ENCODE measurements at places on chromosomes 11 and 22.

DNA sequence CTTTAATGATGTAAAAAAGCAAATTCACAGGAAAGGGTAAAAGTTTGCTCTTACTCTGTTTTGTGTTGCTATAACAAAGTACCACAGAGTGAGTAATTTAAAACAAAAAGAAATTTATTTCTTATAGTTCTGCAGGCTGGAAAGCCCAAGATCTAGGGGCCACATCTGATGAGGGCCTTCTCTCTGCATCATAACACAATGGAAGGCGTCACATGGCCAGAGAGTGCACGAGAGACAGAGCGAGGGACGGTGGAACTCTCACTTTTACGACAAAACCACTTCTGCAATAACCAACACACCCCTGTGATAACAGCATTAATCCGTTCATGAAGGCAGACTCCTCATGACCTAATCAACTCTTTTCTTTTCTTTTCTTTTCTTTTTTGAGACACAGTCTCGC is 31.1 kb downstream of the CD6 start:
- DNase-seq: no peak

- no peak for DNase-seq
Observed at GRCh38 chr22:40056559-40056958, 61.8 kb downstream of the FAM83F start.

GRCh38 chr11:10351765-10352641 is 47.1 kb downstream of the ADM start:
- no peak for DNase-seq

- no peak for DNase-seq
Observed at GRCh38 chr22:17318817-17319216, 50.4 kb upstream of the CECR2 start.

GRCh38 chr11:6404342-6405051 is 14.2 kb downstream of the SMPD1 start:
- DNase-seq: no peak

DNA sequence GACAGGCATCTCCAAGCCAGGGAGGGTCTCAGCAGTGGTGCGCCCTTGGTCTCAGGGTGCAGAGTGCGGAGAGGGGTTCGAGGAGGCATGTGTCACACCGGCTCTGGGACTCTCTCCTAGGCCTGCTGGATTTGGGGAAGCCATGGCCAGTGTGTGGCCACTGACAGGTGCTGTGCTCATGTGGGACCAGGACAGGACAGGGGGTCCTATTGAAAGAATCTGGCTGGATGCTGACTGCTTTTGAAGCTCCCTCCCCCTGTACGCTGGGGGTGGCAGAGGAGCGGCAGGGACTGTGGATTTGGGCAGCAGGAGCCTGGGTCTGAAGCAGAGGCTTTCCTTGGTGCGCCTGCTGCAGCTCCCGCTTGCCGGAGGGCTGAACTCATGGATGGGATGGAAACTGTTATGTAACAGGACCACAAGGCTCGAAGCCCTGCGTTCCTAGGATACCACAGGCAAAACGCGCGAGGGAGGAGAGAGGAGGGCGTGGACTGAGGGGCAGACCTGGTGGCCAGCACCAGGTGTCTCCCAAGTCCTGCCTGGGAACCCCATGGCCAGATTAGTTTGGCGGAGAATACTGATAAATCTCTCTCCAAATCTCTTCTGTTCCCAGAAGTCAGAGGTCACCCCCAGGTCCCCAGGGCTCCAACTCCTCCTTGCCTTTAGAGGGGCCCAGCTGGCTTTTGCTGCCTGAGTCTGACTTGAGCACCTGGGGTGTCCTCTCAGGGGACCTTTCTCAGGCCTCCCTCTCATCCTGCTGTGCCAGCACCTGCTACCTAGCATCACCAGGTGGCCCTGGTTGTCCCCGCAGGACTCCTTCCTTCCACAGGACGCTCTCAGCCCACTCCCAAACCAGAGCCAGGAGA is 13.8 kb upstream of the TEF start:
- no peak for DNase-seq

- no peak for DNase-seq
Observed at GRCh38 chr11:24082241-24082640, 414.6 kb upstream of the LUZP2 start.

DNA sequence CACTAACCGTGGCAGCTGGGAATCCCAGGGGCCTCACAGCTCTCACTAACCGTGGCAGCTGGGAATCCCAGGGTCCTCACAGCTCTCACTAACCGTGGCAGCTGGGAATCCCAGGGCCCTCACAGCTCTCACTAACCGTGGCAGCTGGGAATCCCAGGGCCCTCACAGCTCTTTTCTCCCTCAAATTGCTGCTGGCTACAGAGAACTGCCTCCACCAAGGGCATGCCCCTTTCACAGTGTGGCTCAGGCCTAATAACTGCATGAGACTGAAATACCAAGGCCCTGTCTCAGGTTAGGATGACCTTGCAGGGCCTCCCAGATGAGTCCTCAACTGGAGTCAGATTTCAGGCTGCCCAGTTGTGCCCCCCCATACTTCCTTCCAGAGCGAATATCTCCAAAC is 35.1 kb upstream of the GGTLC2 start:
- no peak for DNase-seq

DNA sequence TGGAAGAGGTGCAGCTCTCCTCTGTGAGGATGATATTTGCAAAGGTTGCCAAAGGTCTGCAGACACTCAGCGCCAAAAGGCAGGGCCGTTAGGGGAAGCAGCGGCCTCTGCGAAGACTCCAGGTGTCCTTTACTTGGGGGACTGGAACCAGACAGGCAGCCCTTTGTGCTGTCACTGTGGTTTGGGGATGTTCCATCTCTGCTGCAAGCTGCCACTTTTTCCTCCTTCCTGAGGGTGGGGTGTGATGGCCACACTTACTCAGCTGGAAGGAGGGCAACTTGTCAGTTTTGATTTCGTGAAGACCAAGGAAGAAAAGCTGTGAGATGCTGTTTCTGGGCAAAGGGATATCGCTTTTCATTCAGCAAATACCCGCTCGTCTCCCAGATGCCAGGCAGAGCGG is 96.5 kb upstream of the PRR5 start:
- DNase-seq: no peak

DNA sequence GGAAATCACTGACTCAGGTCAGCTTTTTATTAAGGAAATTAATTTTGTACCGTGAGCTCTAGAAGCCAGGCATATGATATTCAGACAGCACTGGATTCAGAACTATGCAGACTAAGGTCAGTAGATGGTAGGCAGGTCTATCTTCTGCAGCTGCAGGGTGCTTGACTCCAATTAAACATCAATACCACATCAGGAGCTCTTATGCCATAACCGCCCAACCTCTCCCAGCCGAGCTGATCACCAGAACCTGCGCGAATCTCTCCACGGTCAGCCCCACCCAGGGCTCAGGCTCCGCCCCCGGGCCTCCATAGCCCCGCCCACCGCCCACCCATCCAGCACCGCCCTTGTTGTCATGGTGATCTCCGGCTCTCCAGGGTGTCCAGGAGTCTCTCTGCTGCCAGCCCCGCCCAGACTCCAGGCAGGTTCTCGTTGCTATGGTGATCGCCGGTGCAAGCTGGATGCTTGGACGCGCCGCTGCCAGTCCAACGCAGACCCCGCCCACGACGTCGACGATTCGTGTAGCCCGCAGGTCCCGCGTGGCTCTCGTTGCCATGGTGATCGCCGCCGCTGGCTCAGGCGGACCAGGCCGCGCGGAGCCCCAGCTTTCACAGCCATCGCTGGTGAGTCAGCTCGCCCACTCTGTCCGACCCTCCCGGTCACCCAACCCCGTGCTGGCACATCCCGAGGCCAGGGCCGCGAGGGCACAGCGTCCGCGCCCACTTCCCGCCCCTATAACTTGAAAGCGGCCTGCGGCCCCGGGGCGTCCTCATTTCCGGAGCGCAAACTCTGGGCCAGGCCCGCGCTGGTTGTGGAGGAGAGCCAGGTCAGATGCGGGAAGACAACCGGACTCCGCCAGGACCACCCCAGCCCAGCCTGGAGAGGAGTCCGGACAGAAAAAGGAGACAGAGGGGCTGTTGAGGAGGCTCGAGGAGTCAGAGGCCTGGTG is at the start of gene RAB36:
Gene RAB36, plus strand, starts transcription at position 546 of the 946 bp plus-strand sequence. CDS start 1,140 bp downstream, outside the sequence.
- DNase-seq: peak; percentile 93

DNA sequence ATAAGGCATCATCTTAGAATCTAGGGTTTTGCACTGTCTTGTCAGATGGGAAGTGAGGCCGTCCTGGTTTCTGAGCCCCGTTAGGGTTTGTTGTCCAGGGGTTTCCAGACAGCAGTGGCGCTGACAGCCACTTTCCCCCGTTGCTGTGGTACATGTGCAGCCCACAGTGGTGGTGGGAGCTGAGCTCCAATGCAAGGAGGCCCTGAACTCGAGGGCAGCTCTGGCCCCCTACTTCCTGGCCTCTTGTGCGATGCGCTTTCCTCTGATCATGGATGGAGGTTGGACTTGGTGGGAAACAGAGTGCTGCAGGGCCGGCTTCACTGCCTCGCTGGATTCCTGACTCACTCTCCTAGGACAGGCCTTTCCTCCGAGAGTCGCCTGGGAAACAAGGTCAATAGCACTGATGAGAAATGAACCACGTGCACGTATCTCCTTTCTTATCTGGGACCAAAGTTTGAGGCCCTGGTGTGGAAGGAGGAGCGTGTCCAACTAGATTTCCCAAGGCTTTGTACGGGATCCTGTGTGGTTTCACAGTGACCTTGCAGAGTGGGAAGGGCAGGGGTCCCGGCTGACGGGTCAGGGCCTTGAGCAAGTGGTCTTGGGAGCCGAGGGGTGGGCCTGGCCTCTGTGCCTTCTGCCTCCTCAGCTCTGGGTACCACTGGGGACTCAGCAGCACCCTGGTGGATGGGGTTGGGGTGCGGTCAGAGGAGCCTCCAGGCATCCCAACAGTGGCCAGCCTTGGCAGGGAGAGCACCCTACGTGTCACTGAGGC is 3.7 kb downstream of the PHRF1 start:
- no peak for DNase-seq

GRCh38 chr11:80592546-80592945 is 1151.7 kb upstream of the TENM4 start:
- no peak for DNase-seq

GRCh38 chr11:88543902-88544655 is 206.5 kb upstream of the CTSC start:
- peak; percentile 88 for DNase-seq

DNA sequence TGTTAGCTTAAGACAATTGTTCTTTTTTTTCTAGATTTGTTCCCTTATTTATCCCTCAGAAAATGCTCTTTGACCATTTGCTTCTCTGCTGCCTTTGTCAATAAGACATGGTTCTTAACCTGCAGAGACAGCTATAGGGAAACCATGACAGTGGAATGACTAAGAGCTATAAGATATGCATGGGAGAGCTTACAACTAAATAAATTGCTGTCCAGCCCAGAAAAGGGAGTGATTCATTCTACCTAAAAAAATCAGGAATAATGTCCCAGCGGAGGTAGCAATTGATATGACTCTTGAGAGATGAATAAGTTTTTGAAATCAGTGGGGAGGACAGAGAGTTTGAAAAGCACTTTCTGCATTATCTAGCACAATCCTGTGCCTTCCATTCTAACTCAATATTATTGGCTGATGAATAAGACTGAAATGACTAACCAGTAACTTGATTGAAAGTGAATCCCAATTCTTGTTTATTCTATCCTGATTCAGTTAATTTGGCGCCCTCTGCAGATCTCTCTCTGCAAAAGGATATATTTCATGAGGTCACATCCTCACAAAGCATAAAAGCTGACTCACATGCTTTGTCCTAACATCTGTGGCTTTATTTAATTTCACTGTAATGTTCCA is 680.5 kb upstream of the API5 start:
- DNase-seq: no peak

- DNase-seq: no peak
Observed at GRCh38 chr11:44943118-44943517, 7.6 kb downstream of the TP53I11 start.

DNA sequence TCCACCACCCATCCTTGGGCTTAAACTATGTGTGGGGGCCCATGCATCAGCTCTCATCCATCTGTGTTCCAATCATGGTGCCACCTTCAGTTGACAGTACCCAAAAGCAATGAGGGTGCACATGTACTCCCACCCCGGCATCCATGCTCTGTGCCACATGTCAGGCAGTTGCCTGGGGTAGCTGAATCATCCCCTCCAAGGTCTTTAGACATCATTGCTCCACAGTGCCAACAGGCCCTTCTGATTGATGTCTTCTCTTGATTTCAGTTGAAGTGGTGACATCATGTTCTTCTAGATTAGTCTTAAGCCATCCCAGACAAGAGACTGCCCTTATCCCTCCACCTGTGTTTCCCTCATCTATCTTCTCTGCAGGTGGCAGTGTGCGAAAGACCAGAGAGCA is 42.5 kb downstream of the TMPRSS5 start:
- no peak for DNase-seq

- DNase-seq: no peak
Observed at GRCh38 chr11:12813371-12814225, 139.4 kb downstream of the TEAD1 start.

GRCh38 chr11:18563090-18563730 is 25.3 kb downstream of the UEVLD start:
- DNase-seq: no peak

DNA sequence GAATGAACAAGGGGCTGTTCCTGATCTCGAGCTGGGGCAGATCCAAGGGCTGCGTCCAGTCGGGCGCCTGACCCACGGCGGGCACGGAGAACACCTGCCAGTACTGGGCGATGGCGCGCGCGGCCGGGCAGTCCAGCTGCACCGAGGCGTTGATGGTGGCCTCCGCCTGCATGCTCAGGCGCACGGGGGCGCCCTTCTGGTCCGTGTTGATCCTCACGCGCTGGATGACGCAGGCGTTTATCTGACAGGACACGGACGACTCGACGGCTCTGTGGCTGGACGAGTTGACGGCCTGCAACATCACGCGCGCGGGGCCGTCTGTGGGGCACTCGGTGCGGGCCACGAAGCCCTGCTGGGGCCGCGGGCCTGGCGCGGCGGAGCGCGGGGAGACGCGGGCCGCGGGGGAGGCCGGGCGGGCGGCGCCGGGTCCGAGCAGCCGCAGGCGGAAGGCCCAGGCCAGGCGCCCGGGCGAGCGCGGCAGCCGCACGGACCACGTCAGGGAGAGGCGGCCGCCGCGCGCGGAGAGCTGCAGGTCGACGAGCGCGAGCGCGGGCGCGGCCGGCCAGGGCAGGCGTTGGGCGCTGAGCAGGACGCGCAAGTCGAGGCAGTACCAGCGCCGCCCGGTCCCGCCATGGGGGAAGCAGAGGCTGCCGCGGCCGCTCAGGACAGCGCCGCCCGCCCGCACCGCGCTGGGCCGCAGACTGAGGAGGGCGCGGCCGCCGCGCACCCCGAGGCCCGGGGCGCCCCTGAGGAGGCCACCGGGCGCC is 511 bp downstream of the PKDREJ start:
- no peak for DNase-seq

DNA sequence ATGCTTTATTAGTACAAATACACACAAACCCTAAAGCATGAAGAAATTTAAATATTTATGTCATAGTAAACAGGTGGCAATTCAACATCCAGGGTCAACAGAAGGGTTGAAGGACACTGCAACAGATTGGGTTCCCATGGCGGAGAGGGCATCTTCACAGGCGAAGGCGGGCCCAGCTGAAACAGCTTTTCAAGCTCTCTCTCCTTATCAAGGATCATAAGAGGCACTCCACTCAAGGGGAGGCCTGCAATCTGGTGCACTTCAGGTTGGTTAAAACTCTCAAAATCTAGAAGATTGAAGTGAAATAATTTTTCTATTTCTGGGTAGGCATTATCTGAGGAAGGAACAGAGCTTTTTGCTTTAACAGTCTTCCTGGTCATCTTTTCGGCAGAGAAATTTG is 16.8 kb upstream of the SLC22A8 start:
- DNase-seq: no peak
